ENCODE measurements at places on chromosomes 2 and 18.

DNA sequence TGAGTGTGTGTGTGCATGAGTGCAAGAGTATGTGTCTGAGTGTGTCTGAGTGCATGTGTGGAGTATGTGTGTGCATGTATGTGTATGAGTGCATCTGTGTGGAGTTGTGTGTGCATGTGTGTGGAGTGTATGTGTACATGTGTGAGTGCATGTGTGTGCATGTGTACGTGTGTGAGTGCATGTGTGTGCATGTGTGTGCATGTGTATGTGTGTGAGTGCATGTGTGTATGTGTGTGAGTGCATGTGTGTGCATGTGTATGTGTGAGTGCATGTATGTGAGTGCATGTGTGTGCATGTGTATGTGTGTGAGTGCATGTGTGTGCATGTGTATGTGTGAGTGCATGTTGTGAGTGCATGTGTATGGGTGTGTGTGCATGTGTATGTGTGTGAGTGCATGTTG, 23.7 kb downstream of the TOGARAM2 start:
- no peaks in the 10 kb centered on the region for H3K27me3 ChIP-seq
- H3K4me3 ChIP-seq, result no peak overlapping the region
- H3K27ac ChIP-seq, result no peak overlapping the region
- no peaks in the 10 kb centered on the region for H3K36me3 ChIP-seq
- peaks cover 4% of the 10 kb centered on the region for H3K4me1 ChIP-seq
- no peak for DNase-seq

- no peaks in the 10 kb centered on the region for H3K36me3 ChIP-seq
- H3K27me3 ChIP-seq, result no peaks in the 10 kb centered on the region
- H3K4me3 ChIP-seq, result no peak overlapping the region
- peak; percentile 17 for DNase-seq
- no peaks in the 10 kb centered on the region for H3K4me1 ChIP-seq
Observed at GRCh38 chr2:223979730-223980396, 22.6 kb downstream of the MRPL44 start.

DNA sequence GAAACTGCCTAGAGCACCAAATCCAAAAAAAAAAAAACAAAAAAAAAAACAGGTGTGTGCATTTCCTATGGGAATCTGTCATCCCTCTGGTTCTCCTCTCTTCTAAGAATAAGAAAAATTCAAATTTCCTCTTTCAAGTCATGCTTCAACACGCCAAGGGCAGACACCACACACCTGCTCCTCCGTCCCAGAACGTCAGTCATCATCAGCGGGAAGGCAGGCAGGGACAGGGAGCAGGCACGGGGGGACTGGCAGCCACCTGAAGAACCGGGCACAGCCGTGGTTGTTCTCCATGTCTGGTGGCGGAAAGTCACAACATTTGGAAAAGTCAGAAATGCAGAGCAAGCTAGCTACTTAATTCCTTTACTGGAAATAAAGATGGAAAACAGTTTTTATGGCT, 214.8 kb downstream of the IKZF2 start:
- H3K4me1 ChIP-seq, result peaks cover 11% of the 10 kb centered on the region
- H3K4me3 ChIP-seq, result no peak overlapping the region
- no peak overlapping the region for H3K27ac ChIP-seq
- DNase-seq, result no peak
- H3K27me3 ChIP-seq, result no peaks in the 10 kb centered on the region

DNA sequence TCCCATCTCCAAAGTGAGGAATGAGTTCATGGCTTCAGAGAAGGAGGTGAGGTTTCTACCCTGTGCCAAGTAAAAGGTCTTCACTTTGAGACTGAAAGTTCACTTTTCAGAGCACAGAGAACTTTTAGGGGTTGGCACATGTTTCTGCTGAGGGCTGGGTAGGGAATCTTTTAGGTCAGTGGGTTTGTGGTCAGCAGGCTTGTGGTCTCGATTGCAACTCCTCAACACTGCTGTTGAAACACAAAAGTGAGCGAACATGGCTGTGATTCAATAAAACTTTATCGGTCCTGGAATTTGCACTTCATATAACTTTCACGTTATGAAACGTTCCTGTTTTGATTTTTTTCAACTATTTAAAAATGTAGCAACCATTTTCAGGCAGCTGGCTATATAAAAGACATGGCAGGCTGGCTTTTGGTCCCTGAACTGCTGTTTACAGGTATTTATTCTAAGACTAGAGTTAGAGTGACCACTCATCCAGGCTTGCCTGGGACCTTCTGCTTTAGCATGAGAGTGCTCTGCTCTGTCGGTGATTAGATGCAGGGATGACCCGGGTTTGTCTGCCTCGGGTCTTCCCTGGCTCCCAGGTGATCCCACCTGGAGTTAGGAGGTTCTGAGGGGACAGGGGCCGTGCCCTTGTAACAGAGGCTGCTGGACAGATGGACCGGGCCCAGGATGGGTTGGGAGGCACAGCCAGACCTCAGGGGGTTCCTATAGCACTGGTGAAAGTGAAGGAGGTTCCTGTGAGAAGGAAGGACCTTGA, 62.7 kb upstream of the TAF1B start:
- no peak overlapping the region for H3K4me3 ChIP-seq
- H3K27ac ChIP-seq, result no peak overlapping the region
- H3K36me3 ChIP-seq, result no peaks in the 10 kb centered on the region
- peaks cover 19% of the 10 kb centered on the region for H3K4me1 ChIP-seq

DNA sequence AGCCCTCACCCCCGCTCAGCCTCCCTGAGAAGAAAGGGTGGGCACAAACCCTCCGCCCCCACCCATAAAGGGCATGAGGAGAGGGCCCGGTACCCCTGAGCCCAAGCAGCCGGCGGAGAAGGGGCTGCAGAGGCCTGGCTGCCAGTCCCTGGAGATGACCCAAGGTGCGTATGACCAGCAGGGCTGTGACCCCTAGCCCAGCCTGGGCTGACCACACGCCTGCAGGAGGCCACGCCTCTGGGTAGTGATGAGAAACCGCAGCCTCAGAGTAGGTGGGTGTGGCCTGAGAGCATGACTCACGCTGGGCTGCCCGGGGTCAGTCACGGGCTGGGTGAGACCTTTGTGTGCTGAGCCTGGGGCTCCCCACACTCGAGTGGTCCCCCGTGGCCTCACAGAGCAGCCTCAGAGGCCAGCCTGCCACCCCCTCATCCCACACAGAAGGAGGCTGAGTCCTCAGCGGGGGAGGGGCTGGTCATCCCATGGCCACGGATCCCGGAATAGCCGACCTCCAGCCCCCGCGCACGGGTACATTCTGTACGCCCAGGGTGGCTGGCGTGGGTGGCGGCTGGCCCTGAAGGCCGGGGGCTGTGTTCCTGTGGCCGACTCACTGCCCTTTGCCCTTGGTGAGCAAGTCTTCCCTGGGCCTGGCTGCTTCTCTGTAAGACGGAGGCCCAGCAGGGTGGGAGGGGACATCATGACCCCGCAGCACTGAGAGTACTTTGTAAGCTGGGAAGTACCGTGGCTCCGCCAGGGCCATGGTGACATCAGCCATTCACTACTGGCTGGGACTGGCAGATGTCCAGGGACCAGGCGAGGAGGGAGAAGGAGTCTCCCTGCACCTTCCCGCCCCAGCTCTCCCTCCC, 110.8 kb upstream of the OTOS start:
- H3K27me3 ChIP-seq, result no peaks in the 10 kb centered on the region
- no peak for DNase-seq
- H3K36me3 ChIP-seq, result no peaks in the 10 kb centered on the region
- H3K4me1 ChIP-seq, result no peaks in the 10 kb centered on the region
- H3K4me3 ChIP-seq, result no peak overlapping the region
- no peak overlapping the region for H3K27ac ChIP-seq

GRCh38 chr18:40019797-40020392, 1935.1 kb upstream of the PIK3C3 start:
- no peak for DNase-seq
- no peaks in the 10 kb centered on the region for H3K36me3 ChIP-seq
- H3K4me3 ChIP-seq, result no peak overlapping the region
- H3K27ac ChIP-seq, result no peak overlapping the region
- H3K27me3 ChIP-seq, result no peaks in the 10 kb centered on the region
- H3K4me1 ChIP-seq, result no peaks in the 10 kb centered on the region

- no peaks in the 10 kb centered on the region for H3K27me3 ChIP-seq
- H3K27ac ChIP-seq, result no peak overlapping the region
- H3K4me1 ChIP-seq, result no peaks in the 10 kb centered on the region
- H3K4me3 ChIP-seq, result no peak overlapping the region
- no peaks in the 10 kb centered on the region for H3K36me3 ChIP-seq
Observed at GRCh38 chr2:205293559-205293958, 388.7 kb upstream of the NRP2 start.

GRCh38 chr18:63249771-63250170, 69.8 kb downstream of the BCL2 start:
- H3K27me3 ChIP-seq, result no peaks in the 10 kb centered on the region
- no peak overlapping the region for H3K4me3 ChIP-seq
- peaks cover 41% of the 10 kb centered on the region for H3K36me3 ChIP-seq
- H3K27ac ChIP-seq, result no peak overlapping the region
- no peaks in the 10 kb centered on the region for H3K4me1 ChIP-seq
- no peak for DNase-seq

GRCh38 chr2:148880636-148881035, 5.6 kb downstream of the KIF5C start:
- H3K27ac ChIP-seq, result no peak overlapping the region
- H3K4me1 ChIP-seq, result no peaks in the 10 kb centered on the region
- H3K27me3 ChIP-seq, result no peaks in the 10 kb centered on the region
- no peaks in the 10 kb centered on the region for H3K36me3 ChIP-seq
- DNase-seq, result no peak

DNA sequence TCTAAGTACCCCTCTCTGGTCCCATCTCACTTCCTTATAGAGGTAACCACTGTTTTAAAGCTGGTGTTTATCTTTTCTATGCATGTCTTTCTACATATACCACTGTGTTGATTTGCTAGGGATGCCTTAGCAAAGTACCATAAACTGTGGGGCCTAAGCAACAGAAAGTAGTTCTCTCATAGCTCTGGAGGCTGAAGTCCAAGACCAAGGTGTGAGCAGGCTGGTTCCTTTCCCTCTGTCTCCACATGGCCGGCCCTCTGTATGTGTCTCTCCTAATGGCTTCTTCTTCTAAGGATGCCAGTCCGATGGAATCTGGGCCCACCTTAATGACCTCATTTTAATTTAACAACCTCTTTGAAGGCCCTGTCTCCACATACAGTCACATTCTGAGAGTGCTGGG, 40.8 kb upstream of the ROCK2 start:
- H3K4me1 ChIP-seq, result no peaks in the 10 kb centered on the region
- no peak overlapping the region for H3K4me3 ChIP-seq
- H3K27ac ChIP-seq, result no peak overlapping the region
- no peaks in the 10 kb centered on the region for H3K27me3 ChIP-seq
- DNase-seq, result no peak

DNA sequence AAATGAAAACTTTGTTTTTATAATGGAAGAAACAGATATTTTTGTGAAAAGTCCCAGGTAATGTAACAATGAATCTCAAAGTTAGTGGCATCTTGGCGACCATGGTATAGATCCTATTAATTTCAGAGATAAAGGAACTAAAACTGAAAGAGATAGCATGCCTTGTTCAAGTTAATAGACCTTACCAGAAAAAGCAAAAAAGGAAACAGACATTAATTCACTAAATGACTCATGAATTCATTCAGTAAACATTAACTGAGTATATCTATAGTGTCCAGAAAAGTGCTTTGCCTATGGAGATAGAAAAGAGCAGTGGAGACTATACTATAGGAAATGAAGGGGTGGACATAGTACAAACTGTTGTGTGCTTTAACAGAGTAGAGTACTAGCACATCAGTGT, 763.3 kb downstream of the TRIB2 start:
- H3K36me3 ChIP-seq, result no peaks in the 10 kb centered on the region
- no peak overlapping the region for H3K27ac ChIP-seq
- no peaks in the 10 kb centered on the region for H3K27me3 ChIP-seq
- no peak for DNase-seq

- no peak overlapping the region for H3K27ac ChIP-seq
- no peaks in the 10 kb centered on the region for H3K27me3 ChIP-seq
- no peak overlapping the region for H3K4me3 ChIP-seq
- H3K36me3 ChIP-seq, result no peaks in the 10 kb centered on the region
Observed at GRCh38 chr18:54914816-54915215, 44.4 kb downstream of the CCDC68 start.

- no peak overlapping the region for H3K4me3 ChIP-seq
- no peaks in the 10 kb centered on the region for H3K27me3 ChIP-seq
- DNase-seq, result no peak
- H3K36me3 ChIP-seq, result no peaks in the 10 kb centered on the region
Observed at GRCh38 chr2:221426929-221427328, 145.2 kb downstream of the EPHA4 start.

GRCh38 chr2:194566907-194567660, 1089.9 kb upstream of the SLC39A10 start:
- H3K36me3 ChIP-seq, result no peaks in the 10 kb centered on the region
- H3K4me1 ChIP-seq, result no peaks in the 10 kb centered on the region

GRCh38 chr2:235582081-235582686, 88.3 kb downstream of the AGAP1 start:
- no peak for DNase-seq
- no peaks in the 10 kb centered on the region for H3K36me3 ChIP-seq
- H3K27ac ChIP-seq, result no peak overlapping the region
- no peaks in the 10 kb centered on the region for H3K4me1 ChIP-seq
- H3K4me3 ChIP-seq, result no peak overlapping the region

DNA sequence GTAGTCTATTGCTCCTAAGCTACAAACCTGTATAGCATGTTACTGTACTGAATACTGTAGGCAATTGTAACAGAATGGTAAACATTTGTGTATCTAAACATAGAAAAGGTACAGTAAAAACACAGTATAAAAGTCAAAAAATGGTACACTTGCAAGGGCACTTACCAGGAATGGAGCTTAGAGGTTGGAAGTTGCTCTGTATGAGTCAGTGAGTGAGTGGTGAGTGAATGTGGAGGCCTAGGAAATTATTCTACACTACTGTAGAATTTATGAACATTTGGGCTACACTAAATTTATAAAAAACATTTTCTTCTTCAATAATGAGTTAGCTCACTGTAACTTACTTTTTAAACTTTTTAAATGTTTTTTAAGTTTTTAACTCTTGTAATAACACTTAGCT, 19.0 kb downstream of the NABP1 start:
- H3K27me3 ChIP-seq, result peaks cover 7% of the 10 kb centered on the region
- H3K36me3 ChIP-seq, result no peaks in the 10 kb centered on the region
- no peak overlapping the region for H3K27ac ChIP-seq
- no peaks in the 10 kb centered on the region for H3K4me1 ChIP-seq
- H3K4me3 ChIP-seq, result no peak overlapping the region
- DNase-seq, result no peak

DNA sequence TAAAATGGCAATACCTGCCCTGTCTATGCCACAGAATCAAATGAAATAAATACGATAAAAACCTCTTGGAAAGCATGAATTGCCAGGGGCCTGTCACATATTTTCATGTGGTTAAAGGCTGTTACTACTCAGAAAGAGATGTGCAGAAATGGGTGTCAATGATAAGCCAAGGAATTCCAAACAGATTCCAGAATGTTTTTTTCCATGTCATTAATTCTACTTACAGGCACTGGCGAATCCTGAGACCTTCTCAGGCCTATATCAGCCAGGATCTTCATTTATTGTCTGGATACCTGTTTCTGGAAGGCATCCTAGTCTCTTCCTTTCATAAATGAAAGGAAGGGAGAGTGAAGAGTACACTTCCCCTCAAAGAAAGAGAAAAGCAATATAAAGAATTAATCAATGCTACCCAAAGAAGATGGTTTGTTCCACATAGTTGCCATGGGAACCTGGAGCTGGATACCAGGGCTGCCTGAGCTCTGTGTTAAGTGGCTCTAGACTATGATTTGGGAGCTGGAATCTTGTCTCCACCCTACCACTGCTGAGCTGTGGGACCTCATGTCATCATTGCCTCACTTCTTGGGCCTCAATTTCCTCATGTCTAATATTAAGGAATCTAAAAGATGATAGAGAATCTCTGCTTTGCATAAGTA, 335.1 kb upstream of the SKOR2 start:
- H3K27ac ChIP-seq, result no peak overlapping the region
- no peak for DNase-seq
- H3K4me3 ChIP-seq, result no peak overlapping the region
- peaks cover 23% of the 10 kb centered on the region for H3K27me3 ChIP-seq
- H3K36me3 ChIP-seq, result no peaks in the 10 kb centered on the region
